ENCODE measurements at places on chromosomes 4 and X.

GRCh38 chr4:147587041-147587440 is 30.2 kb upstream of the TMEM184C start:
- DNase-seq: no peak

DNA sequence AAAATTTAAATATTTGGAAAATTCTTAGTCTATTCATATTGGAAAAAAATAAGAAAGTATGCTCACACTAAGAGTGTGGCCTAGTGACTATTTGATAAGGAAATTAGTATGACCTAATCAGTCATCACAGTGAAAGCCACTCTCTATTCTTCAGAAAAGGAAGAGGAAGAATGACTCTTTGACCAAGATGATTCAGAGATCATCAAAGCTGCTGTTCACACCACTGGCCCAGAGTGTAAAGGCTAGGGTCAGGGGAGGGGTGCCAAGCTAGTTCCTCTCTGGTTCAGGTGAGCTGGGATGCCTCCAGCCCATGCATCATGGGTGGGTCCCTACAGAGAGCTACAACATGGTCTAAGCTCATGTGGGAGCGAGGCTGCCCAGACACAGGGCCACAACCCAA is 396.9 kb upstream of the NDST3 start:
- DNase-seq: no peak

GRCh38 chr4:184347251-184348239 is 126.8 kb downstream of the IRF2 start:
- peak; percentile 95 for DNase-seq

GRCh38 chrX:144586756-144587155 is 660.5 kb upstream of the SPANXN1 start:
- no peak for DNase-seq

DNA sequence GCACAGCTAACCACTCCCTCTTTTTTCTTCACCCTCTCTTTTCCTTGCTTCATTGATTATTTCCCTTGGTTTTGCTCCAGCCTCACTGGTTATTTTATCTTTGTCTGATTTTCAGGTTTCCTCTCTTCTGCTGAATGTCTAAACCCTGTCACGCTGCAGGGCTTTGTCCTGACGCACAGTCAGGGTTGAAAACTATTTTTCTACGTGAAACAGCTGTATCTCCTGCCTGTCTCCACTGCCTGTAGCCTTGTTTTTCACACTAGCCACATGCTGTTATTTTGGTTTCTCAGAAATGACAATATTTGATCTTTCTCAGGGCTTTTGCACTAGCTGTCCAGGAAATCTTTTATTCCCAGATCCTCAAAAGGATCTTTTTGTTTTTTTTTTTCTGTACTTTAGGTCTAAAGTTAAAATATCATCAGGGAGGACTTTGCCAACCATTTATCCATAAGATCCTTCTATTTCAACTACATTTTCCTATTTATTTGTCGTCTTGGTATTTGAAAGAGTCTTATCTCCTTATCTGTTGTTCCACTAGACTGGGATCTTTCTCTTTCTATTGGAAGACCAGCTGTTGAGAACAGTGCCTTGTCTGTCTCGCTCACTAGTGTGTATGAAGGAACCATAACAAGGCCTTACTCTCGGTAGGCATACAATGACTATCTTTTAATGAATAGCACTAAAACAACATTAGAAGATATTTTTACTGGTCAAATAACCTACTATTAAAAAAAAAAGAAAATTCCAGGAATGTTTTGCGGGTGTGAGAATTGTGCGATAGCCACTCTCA is 164.3 kb downstream of the PDHA2 start:
- DNase-seq: no peak

DNA sequence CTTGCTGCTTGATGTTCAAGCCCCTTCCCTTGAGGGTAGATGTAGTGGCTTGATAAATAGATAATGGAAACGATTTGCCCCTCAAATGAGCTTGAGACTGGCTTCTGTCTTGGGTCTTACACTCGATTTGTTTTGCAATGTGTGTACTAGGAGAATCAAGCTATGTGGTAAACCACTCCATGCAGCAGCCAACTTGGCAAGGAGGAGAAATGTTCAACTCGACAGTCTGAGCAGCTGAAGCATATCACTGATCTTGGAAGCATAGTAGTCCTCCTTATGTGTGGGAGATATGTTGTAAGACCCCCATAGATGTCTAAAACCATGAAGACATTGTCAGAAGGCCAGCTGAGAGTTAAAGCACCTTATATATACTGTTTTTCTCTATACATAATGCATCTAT is 125.3 kb downstream of the CCNG2 start:
- no peak for DNase-seq

- peak; percentile 66 for DNase-seq
Measured at GRCh38 chr4:74366367-74366911, 1.5 kb downstream of the EREG start.
